ENCODE measurements at places on chromosomes 2 and 18.
A peak's percentile ranks its signal among the peaks of the same experiment; 100 is the strongest.

GRCh38 chr2:236993-237539 is 26.8 kb downstream of the SH3YL1 start:
- no peak for DNase-seq

DNA sequence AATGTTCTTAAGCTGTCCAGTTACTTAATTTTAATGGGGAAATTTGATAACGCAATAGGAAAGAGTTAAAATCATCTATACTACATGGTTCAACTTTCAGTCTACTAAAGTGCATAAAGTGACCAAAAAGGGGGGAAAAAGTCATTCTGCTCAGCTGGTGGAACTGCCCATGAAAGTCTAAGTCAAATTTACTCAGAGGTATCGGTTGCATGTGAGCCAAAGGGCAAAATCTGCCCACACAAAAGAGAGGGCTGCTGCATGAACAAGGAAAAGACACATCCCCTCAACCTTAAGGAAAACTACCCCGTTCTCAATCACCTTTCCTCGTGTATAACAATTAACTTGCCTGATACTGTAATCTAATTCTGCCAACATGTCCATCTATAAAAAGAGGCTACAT is 126.1 kb downstream of the TCF4 start:
- no peak for DNase-seq

GRCh38 chr2:108220191-108220590 is 19.6 kb upstream of the SULT1C3 start:
- DNase-seq: no peak

DNA sequence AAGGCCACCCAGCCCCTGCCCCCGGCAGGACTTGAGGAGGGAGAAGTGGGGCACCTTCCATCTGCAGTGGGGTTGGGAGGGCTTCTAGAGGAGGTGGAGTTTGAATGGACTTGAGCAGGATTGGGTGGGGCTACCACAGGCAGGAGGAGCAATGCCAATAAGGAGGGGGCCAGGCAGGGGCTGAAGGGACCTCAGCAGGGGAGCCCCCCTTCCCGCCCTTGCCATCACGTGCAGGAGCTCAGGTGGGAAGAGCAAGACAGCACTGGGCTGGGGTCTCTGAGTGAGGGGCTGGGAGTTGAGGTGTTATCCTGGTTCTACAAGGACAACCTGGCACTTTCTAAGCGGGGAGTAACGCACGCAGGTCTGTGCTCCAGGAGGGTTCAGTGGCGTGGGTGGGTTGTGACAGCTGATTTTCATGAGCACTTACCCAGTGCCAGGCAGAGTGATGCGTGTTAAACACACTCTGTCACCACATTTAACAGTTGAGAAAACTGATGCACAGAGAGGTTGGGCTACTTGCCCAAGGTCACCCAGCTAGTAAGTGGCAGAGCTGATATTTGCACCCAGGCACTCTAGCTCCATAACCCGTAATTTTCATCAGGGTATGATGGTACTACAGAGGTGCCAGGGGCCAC is 4.8 kb downstream of the CHRND start:
- no peak for DNase-seq

DNA sequence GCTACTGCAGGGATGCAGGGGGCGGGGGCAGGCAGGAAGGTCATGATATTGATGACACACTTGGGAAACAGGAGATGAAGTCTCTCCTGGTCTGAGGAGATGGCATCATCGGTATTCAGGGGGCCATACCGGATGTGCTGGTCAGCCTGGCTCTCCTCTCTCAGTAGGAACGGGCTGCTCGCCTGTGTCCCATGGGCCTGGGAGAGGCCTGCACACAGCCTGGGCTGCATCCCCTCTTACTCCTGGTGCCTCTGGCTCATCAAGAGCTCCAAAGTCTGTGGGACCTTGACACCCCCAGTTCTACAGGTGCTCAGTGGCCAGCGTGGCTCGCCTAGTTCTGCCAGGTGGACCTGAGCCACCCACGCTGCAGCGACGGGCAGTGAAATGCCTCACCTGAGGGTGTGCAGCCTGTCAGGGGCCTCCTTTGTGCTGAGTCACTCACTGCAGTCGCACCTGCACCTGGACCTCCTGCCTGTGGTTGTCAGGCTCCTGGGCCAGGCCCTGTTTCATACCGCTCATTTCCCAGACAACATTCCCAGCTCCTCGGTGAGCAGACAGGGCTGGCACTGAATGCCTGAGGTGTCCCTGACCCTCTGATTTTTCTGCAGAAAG is 18.6 kb upstream of the CNDP1 start:
- no peak for DNase-seq

DNA sequence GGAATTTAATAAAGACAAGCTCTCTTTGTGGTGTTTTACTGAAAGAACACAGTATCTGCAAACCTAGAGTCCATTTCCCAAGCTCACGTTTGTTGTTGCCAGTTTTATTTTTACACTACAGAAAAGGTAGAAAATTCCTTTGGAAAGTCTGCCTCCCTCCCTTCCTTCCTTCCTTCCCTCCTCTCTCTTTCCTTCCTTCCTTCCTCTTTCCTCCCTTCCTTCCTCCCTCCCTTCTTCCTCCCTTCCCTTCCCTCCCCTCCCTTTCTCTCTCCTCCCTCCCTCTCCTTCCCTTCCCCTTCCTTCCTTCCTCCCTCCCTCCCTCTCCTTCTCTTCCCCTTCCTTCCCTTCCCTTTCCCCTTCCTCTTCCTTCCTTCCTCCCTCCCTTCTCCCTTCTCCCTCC is 136.3 kb upstream of the REV1 start:
- DNase-seq: no peak

- no peak for DNase-seq
Observed at GRCh38 chr2:209526561-209526960, 102.7 kb downstream of the MAP2 start.

- no peak for DNase-seq
Observed at GRCh38 chr2:48488545-48488944, 41.4 kb upstream of the STON1 start.

GRCh38 chr2:36482576-36483214 is 115.3 kb downstream of the FEZ2 start:
- no peak for DNase-seq

DNA sequence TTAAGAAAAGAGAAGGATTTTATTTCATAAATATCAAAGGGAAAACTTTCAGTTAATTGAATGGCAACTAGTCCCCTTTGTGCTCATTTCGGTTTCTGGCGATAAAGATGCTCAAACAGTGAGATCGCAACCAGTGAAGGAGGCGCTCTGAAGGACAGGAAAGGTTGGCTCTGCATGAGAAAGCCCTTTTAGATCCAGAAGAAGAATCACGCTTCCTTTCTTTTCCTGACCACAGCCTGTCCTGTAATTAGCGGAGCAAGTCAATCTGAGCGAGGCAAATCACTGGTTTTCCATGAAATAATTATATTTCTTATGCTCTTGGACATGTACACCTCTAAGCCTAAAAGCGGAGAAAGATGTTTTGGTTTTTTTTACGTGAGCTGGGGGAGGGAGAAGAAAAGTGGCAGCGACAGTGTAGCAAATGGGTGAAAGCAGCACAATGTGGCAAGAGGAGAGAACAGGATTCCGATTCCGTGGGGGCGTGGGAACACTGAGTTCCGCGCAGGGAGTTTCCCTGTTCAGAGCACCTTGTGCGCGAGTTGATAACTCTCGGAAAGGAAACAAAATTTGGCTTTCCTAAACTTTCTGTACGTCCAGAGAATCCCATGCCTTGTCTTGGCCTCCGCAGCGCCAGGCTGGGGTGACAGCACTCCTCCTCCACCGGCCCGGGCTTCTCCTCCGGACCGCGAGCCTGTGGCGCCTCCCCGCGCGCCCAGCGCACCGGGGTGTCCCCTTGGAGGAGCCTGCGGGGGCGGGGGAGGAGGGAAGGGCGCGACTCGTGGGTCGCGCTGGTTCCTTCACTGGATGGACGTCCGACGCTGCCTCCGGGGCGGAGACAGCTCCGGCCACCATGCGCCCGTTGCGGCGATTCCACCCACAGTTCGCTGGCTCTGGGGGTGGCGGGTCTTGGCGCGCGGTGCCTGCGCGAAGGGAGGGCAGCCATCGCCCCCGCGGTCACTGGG is 620 bp upstream of the SLC9A2 start:
- peak; percentile 53 for DNase-seq

DNA sequence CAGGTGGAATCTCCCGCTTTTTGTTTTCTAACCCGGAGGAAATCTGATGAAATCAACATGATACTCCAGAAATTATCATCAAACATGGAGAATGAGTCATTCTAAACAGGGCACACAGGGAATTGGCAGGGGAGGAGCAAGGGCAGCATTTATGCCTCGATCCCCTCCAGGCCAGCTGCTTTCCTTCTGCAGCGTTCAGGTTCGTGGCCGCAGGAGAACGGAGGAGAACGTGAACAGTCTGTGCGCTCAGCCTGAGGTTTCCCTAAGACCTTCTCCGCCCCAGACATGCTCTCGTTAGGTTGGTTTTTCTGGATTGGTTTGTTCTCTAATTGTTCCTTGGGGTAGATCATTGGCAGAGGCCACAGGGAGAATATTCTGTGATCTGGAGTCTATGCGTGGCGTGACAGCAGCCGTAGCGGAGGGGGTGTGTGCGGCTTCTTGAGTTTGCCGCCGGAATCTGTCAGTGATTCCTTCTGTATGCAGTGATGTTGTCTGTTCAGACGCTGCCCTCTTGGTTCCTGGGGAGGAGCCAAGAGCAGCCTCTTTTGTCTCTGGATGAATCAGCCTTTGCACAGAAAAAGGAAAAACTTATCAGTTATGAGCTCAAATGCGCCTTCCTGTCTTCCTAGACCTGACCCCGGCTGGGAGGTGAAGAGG is 75.9 kb downstream of the SH3BP4 start:
- no peak for DNase-seq

DNA sequence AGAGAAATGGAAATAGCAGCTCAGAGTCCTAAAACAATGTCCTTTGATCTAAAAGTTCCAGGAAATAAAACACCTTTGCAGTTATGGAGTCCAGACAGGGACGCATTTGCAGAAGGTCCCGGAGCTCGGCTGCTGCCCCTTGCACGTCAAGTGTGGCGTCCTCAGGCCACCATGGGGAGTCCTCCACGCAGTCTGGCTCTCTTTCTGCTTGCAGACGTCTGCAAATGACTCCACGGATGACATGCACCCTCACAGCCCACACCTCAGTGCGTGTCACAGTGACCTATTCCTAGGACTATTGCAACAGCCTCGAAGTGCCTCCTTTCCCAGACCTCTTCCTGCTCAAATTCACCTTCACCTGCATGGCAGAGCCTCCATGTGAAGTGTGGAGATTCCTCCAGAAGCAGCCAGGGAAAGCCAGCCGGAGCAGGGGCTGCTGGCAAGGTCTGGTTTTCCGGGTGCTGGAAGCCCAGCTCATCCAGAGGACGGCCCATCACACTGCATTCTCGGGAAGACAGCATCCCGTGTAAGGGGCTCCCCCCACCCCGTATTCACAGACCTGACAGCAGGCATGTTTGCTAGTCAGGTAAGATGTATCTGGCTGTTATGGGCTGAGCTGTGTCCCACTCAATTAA is 137.7 kb downstream of the ASB1 start:
- peak; percentile 2 for DNase-seq

GRCh38 chr2:120883607-120884440 is 148.2 kb downstream of the GLI2 start:
- no peak for DNase-seq

DNA sequence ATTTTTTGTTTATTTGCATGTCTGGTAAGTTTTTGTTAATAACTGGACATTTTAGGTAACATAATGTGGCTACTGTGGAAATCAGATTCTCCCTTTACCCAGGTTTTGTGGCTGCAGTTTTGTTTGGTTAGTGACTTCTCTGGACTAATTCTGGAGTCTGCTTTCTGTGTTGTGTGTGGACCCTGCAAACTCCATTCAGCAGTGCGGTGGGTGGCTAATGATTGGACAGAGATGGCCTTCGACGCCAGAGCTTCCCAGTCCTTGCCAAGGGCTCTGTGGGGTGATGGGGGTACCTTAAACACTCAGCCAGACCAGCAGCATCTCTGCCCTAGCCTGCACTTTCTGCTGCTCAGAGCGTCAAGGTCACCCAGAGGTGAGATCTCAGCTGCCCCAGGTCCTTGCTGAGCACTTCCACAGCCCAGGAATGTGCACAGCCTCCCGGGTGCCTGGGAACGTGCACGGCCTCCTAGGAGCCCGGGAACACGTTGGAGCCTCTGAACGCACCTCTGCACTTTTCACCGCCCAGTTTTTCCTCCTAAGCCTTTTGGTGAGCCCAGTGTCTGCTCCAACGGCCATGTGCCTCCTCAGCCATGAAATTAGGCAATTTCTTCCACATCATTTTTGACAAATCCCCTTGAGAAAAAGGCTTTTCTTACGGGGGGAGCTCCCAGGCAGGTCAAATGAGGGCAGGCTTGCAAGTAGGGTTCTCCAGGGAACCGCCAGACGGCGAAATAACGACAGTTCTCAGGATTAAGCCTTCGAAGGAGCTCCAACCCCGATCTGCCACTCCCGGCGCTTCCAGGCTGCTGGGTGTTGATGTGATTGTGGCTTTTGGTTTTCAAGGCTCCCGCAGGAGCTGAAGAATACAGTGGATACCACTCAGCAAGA is 35.2 kb upstream of the KLF11 start:
- DNase-seq: no peak

- no peak for DNase-seq
Observed at GRCh38 chr2:134578316-134578715, 140.5 kb downstream of the TMEM163 start.

GRCh38 chr2:215029936-215030335 is 108.5 kb downstream of the ABCA12 start:
- DNase-seq: no peak

DNA sequence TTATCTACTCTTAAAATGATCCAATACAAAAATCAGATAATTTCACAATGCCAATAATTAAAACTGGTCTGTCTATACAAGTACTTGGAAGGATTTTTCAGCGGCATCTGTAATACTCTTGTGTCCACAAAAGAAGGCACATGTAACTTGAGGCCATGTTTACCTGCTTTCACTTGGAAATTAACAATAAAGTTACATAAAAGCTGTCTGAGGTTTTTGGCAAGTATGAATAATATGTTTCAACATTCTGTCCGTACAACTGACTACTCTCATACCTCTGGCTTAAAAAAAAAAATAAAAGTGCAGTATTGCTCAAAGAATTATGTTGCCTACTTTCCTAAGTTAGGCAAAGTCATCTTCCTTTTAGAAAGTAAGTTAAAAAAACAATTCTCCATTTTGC is 253.6 kb downstream of the NBAS start:
- no peak for DNase-seq

- no peak for DNase-seq
Observed at GRCh38 chr2:174054926-174055325, 89.8 kb upstream of the SP3 start.

- DNase-seq: no peak
Observed at GRCh38 chr2:170842785-170843184, 26.1 kb downstream of the GAD1 start.

DNA sequence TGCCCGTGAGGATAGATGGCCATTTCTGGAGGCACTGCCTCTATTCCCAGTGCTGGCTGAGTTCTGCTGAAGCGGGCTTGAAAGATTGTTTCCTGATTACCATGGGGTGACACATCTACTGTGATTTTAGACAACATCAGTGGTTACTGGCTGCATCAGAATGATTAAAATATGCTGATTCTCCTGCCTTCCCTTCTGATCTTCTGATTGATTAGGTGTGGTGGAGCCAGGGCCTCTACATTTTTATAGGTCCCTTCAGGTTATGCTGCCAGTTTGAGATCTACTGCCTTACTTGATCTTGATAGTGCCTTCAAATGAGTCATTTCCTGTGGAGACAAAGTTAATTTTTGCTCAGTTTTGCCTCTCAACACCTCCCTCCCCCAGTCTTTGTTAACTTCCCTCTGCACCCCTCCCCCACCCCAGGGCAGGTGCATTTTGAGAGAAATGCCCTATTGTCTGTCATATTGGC is 31.6 kb upstream of the SNORC start:
- peak; percentile 59 for DNase-seq
